ENCODE measurements at places on chromosomes 1 and 21.

GRCh38 chr1:229538945-229539344 lies 19.6 kb downstream of the ABCB10 start:
- DNase-seq: no peak

DNA sequence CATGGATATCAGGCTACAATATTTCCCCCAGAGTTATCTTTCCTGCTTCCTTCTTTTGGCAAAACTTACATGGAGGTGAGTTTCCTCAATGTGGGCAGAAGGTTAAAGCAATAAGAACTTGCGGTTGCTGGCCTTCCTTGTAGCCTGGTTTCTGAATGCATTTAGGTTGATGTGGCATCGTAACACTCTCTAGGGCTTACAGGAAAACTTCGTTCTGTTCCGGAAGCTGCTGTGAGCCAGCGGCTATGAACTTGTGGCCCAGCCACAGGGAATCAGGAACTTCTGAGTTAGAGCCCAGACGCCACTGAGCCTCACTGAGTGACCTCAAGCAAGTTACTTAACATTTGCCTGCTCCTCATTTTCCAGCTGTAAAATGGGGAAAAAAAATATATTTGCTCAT lies 623.4 kb upstream of the ADAMTS5 start:
- no peak for DNase-seq

DNA sequence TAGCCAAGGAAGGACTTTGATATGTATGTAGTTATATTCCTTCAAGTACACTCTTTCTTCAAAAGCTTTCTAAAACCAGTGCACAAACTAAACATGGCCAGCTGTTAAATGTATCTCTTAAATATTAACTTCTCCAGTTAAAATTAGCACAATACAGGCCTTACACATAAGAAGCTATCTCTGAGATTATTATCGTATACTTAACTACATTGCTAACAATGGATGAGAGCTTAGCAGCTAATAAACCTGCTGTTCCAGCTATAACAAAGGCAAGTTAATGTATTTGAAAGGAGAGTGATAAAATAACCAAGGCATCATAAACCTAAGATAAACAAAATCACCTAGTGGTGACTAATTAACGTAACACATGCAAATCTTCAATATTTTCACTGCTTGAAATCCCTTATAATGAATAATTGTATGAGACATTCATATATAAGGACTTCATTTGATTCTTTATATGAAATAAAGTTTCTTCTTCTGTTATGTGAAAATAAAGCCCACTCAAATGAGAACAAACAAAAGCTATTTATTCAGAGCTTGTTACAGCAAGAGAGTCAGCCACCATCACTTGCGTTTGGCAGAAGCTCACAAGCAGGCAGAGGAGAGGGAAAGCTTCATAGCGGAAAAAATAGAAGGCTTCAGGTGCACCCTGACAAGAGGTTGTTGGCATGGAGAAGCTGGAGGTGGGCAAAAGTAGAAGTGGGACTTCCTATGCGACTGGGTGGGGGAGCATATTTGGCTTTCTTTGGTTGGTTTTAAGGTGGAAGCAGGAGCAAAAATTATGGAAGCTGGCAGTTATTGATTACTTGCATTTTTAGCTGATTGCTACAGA lies 274.1 kb upstream of the CHRM3 start:
- DNase-seq: no peak

GRCh38 chr1:173997791-173998190 lies 24.4 kb downstream of the RC3H1 start:
- DNase-seq: no peak

DNA sequence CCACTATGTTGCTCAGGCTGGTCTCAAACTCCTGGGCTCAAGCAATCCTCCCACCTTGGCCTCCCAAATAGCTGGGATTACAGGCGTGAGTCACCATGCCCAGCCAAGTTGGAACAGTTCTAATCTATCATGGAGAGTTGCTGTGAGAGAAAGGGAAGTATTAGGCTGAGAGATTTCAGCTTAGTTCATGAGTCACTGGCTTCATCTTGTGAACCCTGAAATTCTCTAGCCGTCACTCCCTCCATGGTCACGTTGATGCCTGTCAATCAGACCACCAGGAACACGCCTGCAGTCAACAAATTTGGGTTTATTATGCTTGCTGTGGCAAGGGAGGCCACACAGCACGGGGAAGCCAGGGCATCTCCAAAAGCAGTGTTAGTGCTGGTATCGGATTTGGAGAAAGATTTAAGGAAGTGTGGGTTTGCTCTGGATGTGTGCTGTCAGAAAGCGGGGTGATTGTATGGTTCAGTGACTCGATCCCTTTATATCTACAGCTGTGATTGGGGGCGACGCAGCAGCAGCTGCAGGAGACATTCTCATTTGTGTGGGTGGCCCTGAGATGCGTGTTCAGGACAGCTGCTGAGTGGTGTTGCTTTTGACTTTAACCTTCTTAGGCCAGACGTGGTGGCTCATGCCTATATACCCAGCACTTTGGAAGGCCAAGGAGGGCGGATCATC lies 18.7 kb downstream of the UQCRHL start:
- no peak for DNase-seq

All from stimulated activated CD4-positive, alpha-beta T cell treated with anti-CD3 and anti-CD28 coated beads, Interleukin-15, amount 100 ng/mL, for 48 hours (primary cell).